ENCODE measurements at places on chromosomes 5 and 9. TPM values are rescaled to one million over a fixed set of nuclear protein-coding genes. Genes with fewer than 3 reads are reported as not detected.

Gene PCDHA8
- not detected for total RNA-seq

Gene GARNL3
- total RNA-seq: 2.5 TPM

Gene TSSK1B
- total RNA-seq: not detected

- peaks cover 3% of the 10 kb centered on the region for H3K4me1 ChIP-seq
- H3K27ac ChIP-seq: no peak overlapping the region
- H3K27me3 ChIP-seq: peaks cover 10% of the 10 kb centered on the region
- no peak overlapping the region for H3K4me3 ChIP-seq
These were observed 190.1 kb downstream of the PARP8 start for GRCh38 chr5:50856401-50857119.

GRCh38 chr5:59722874-59723273 lies 170.7 kb downstream of the PDE4D start:
- H3K27ac ChIP-seq: no peak overlapping the region
- H3K4me3 ChIP-seq: no peak overlapping the region
- DNase-seq: no peak
- H3K36me3 ChIP-seq: no peaks in the 10 kb centered on the region

- H3K27me3 ChIP-seq: no peaks in the 10 kb centered on the region
- no peaks in the 10 kb centered on the region for H3K4me1 ChIP-seq
- H3K36me3 ChIP-seq: no peaks in the 10 kb centered on the region
- DNase-seq: no peak
- no peak overlapping the region for H3K27ac ChIP-seq
These were observed 364.2 kb upstream of the PDE4D start for GRCh38 chr5:60257596-60258271.

DNA sequence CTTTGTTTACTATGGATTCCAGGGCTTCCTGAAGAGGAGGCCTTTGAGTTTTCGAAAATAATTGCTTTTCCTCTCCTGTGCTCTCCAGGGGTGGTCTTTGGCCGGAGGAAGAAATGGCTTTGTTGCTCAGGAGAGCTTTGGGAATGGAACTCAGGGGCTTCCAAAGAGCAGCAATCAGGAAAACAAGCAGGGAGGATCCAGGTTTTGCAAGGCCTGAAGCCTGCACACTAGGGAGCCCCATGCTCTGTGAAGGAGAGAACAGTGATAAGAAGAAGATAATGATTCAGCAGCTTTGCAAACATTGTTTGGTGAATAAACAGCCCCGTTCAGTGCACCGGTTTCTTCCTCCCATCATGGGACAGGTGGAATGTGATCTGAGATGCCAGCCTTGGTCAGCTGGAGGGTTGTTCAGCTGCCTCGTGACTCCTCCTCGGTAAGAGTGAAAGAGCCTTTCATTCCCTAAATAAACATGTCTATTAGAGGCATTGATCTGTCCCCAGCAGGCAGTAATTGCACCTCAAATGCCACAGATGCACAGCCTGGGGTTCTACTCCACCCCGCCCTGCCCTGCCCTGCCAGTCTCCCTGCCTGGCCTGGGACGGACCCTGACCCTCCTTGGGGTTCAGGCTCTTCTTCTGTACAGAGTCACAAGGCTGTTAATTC lies 11.5 kb upstream of the ALDH1B1 start:
- peaks cover 2% of the 10 kb centered on the region for H3K36me3 ChIP-seq
- no peak overlapping the region for H3K4me3 ChIP-seq
- H3K4me1 ChIP-seq: no peaks in the 10 kb centered on the region
- no peak overlapping the region for H3K27ac ChIP-seq
- H3K27me3 ChIP-seq: peaks cover 4% of the 10 kb centered on the region

DNA sequence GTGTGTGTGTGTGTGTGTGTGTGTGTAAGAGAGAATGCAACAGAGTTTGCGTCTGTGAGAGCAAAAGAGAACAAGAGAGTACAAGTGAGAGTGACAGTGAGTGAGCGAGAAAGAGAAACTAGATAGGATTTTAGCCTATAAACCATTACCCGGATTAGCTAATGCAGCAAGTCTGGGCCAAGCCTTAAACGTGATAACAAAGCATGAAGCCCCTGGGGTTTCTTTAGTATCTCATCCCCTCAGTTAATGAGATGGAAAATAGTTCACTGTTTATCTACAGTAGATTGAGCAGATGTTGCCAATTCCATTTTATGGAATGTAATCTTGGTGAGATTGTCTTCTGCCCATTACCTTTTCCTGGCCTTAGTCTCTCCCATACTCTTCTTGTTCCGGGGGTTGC lies 114.5 kb downstream of the MAT2B start:
- H3K4me3 ChIP-seq: no peak overlapping the region
- peaks cover 3% of the 10 kb centered on the region for H3K27me3 ChIP-seq
- DNase-seq: no peak
- H3K36me3 ChIP-seq: no peaks in the 10 kb centered on the region

DNA sequence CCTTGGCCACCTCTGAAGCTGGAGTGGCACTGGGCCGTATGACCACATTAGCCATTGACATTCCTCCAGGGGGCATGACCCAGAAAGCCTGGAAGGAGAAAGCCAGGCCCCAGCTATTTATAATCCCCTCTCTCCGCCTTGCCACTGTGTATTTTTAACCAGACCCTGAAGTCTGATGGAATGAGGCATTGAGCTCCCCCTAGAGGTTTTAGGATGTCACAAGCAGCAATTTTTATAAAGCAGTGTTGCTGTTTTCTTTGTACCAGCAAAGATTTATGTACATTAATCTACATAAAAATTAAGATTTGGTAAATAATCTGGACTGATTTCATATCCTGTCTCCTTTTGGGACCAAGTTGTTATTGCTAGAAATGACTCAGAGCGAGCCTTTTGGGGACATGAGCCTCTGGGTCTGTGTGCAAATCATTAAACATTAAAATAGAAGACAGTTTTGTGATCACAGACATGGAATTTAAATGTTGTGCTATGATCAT lies 127.1 kb downstream of the TRIO start:
- H3K4me1 ChIP-seq: peaks cover 9% of the 10 kb centered on the region
- H3K36me3 ChIP-seq: no peaks in the 10 kb centered on the region
- H3K27ac ChIP-seq: no peak overlapping the region
- H3K4me3 ChIP-seq: no peak overlapping the region
- H3K27me3 ChIP-seq: peaks cover 9% of the 10 kb centered on the region

- H3K36me3 ChIP-seq: no peaks in the 10 kb centered on the region
- peaks cover 8% of the 10 kb centered on the region for H3K27me3 ChIP-seq
- H3K27ac ChIP-seq: no peak overlapping the region
These were observed 51.4 kb upstream of the DAB2 start for GRCh38 chr5:39475881-39476842.

- no peak overlapping the region for H3K4me3 ChIP-seq
- H3K36me3 ChIP-seq: no peaks in the 10 kb centered on the region
- no peak for DNase-seq
- no peak overlapping the region for H3K27ac ChIP-seq
These were observed 174.3 kb downstream of the CDH12 start for GRCh38 chr5:22678886-22679285.

DNA sequence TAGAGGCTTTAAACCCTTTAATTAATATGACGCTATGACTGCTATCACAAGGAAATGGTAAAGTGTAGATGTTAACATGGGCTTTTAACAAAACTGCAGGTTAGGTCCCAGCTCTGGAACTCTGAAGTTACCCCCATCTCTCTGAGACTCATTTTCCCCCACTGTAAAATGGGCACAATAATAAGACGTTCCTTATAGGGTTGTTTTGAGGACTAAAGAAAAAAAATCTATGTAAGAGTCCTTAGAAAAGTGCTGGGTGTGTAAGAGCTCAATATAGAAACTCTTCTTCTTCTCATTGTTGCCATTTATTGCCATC lies 45.8 kb upstream of the STK32A start:
- no peak overlapping the region for H3K27ac ChIP-seq
- H3K4me1 ChIP-seq: peaks cover 2% of the 10 kb centered on the region
- H3K27me3 ChIP-seq: peaks cover 8% of the 10 kb centered on the region
- no peaks in the 10 kb centered on the region for H3K36me3 ChIP-seq
- H3K4me3 ChIP-seq: no peak overlapping the region
